Activated T-cell treated with anti-CD3 and anti-CD28 coated beads, Interleukin-2, amount 50 U/mL, for 72 hours (primary cell): ENCODE measurements at places on chromosomes 11 and 22. TPM values are rescaled to one million over a fixed set of nuclear protein-coding genes. Genes with fewer than 3 reads are reported as not detected.

- DNase-seq, result no peak
Measured at GRCh38 chr11:2766166-2766565, 66.4 kb upstream of the KCNQ1OT1 start.

The KCTD14 gene
- total RNA-seq, result not detected

- peak; percentile 13 for DNase-seq
Measured at GRCh38 chr22:29907753-29908515, 25.0 kb downstream of the MTMR3 start.

GRCh38 chr11:64056213-64056785 is 20.6 kb downstream of the FLRT1 start:
- no peak for DNase-seq

DNA sequence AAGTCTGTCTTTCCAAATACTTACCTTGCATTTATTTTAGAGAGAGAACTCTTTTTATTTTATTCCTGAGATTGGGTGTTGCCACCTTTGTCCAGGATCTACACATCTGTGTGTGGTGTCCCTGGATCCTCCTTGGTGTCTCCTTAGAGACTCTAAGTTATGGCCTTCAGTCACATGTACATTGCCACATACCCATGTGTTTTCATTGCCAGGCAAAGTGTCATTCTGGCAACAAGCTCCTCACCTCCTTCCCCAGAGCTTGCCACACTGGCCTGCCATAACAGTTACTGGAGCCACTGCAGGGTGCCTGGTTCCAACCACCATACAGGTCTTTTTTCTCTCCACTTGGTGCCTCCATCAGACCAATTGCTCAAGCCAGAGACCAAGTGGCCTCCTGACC is 379.7 kb downstream of the NTM start:
- no peak for DNase-seq
